Activated T-helper 1 cell treated with anti-CD3 and anti-CD28 coated beads, Interleukin-2, amount 50 U/mL, for 16 hours (primary cell): ENCODE measurements at places on chromosomes 1 and 21.

- DNase-seq = no peak
Observed at GRCh38 chr1:48741380-48741779, 35.3 kb downstream of the BEND5 start.

DNA sequence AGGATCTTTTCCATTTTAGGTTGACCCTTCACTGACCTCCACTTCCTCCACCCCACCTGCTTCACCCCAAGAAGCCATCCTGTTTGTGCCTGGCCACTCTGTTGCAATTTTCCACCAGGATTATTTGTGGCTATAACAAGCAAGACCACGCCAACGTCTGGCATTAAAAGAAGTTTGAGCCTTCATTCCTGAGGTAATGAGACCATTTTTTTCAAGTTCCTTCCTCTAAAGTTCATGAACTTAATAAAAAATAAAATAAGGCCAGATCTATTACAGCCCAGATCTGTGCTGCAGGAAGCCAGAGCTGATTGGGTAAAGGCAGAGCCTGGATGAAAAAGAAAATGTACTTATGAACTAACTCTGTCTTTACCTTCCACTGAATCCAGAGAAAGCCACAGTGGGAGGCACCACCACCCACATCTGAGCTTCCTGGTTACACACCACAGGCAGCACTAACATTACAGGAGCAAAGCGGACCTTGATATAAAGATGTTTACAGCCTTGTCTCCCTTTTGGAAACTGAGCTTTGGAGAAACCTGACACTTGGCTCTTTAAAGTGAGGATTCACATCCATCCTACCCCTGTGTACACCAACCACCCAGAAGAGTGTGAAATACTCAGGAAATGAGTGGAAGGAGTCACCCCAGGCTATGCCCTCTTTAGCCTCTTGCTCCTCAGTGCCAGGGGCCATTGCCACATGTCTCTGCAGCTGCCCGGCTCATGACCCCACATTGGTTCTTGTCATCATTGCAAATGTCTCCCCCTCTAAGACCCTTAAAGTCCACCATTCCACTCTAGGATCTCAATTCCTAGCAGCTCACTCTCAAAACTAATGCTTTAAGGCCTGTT, 293.6 kb downstream of the PLPP3 start:
- DNase-seq = no peak

GRCh38 chr1:226181996-226182714, 4.4 kb downstream of the ACBD3 start:
- DNase-seq = no peak

DNA sequence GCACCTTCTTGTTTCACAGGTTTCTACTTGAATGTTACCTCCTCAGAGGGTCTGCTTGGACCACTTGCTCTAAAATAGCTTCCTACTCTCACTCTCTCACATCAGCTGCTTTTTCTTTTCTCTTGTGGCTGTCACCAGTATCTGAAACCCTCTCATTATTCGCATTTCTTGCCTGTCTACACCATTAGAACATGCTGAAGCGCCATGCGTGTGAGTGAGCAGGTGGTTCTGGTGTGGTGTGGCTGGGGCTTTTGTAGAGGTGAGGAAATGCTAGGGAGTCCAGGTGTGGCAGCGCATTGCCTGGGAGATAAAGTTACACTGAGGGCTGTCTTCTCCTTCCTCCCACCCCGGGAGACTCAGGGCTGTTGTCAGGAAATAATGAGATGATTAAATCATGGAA, 4.1 kb downstream of the ZNF362 start:
- DNase-seq = no peak

DNA sequence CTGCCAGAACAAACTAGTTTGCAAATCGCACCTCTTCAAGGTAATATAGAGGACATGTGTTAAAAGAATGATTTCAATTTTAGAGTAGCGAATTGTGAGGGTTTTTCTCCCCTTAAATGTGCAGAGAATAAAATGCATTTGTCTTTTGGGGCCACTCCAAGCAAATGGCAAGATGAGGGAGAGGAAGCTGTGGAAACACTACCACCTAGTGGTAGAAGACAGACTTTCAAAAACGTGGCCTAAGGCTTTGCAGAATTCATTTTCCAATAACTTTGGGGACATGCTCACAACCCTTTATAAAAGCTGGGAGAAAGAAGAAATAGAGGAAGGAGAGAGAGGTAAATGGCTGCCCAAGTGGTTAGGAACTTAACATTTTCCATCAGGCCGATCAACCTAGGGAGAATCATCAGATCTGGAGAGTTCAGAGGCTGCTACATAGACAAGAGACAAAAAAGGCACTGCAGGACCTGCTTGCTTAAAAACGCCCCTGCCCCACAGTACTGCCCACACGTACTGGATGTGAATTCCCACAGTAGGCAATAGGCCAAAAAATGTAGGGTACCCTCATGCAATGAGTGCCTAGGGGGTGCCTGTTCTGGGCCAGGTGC, 15.7 kb upstream of the RCAN1 start:
- DNase-seq = no peak

GRCh38 chr1:93672477-93673162, 9.0 kb downstream of the BCAR3 start:
- DNase-seq = no peak

DNA sequence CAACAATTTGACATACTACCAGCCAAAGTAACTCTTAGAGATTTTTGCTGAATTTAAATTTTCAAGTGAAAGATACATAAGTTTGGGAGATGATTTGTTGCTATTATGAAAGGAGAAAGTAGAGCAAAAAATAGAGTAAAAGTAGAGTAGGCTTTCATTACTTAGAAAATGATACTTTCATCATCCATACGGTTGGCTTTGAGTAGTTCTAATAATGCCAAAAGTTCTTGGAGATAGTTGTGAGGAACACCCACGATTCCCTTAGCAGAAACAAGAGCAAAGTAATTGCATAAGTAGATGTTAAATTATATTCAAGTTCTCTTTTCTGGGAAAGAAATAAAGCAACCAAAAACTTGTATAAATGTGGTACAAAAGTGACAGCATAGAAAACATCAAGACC, 95.0 kb upstream of the VAV3 start:
- no peak for DNase-seq

- no peak for DNase-seq
Observed at GRCh38 chr1:66251546-66251945, 282.4 kb upstream of the SGIP1 start.

DNA sequence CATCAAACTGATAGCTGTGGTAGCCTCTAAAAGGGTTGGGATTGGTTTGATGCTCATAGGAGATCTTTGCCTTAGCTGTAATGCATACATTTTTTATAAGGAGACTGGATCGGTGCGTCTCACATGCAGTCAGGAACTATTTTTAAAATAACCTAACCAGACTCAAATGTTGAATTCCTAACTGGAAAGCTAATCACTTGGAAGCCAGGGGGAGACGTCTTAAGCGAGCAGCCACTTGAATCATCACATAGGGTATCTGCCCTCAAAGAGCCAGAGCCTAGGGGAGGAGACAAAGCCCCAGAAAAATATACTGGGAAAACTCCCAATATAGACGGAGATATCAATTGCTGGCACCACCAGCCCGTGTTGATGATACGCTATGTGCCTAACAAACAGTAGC, 61.7 kb upstream of the PUM1 start:
- DNase-seq = no peak

DNA sequence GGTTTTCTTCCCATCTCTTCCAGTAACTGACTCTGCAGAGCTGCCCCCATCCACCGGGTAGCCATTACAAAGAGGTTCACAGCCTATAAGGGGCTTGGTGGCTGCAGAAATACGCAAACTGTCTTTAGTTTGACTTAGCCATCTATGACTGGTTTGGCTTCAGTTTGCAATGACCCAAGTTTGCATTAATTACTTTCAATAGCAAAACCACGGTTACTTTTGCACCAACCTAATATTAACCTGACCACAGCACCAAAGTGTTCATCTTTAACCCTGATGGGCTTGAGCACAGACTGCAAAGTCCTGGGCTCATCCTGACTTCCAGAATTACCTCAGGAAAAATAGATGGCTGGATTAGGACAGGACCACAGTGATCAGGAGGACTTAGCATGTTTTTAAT, 2.2 kb upstream of the HAO2 start:
- DNase-seq = no peak

DNA sequence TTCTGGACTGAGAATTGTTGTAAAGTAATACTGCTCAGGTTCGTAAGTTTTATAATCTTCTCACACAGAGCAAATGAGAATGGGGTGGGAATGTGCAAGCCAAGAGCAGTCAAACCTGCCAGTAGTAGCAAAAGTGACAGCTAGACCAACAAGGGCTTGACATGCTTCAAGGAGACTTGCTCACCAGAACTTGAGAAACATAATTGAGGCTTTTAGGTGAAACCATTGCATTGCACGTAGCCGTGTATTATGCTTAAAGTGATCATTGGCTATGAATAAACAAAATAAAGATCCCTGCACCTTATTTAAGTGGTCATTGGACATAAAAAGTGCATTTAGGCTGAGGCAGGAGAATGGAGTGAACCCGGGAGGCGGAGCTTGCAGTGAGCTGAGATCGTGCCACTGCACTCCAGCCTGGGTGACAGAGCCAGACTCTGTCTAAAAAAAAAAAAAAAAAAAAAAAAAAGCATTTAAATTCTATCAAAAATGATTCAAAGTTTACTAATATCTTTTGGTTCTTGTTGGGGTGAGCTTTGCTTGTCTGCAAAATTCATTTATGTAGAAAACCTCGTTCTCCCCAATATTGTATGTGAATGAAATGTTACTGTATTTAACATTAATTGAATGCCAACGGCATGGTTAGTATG, 11.8 kb upstream of the CCT8 start:
- no peak for DNase-seq

- no peak for DNase-seq
Observed at GRCh38 chr1:93678491-93678890, 3.1 kb downstream of the BCAR3 start.
